Uterus (tissue), 4 donors: ENCODE measurements at places on chromosomes 1 and 21. TPM values are rescaled to one million over a fixed set of nuclear protein-coding genes. Genes with fewer than 3 reads are reported as not detected.

The TMEM59 gene
- 305 TPM for total RNA-seq

The MX2 gene
- total RNA-seq, result 0.29 TPM

The KCNT2 gene
- total RNA-seq, result 2.5 TPM

The CFAP74 gene
- total RNA-seq, result not detected

The CHD5 gene
- not detected for total RNA-seq

The HNRNPU gene
- total RNA-seq, result 603 TPM
